ENCODE measurements at places on chromosomes 5 and 9. TPM values are rescaled to one million over a fixed set of nuclear protein-coding genes. Genes with fewer than 3 reads are reported as not detected.

DNA sequence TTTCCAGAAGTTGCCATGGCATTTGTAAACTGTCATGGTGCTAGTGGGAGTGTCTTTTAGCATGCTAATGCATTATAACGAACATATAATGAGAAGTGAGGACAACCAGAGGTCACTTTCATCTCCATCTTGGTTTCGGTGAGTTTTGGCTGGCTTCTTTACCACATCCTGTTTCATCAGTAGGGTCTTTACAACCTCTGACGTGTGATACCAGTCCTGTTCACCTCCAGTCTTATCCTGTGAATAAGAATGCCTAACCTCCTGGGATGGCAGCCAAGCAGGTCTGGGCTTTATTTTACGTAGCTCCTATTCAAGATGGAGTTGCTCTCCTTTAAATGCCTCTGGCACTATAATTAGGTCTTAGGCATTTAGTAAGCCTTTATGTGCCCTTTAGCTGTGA, 20.4 kb upstream of the RFK start:
- peaks cover 6% of the 10 kb centered on the region for H3K36me3 ChIP-seq
- H3K27me3 ChIP-seq: no peaks in the 10 kb centered on the region
- H3K4me3 ChIP-seq: no peak overlapping the region
- peak overlapping the region; percentile 30 for H3K27ac ChIP-seq
- H3K4me1 ChIP-seq: peaks cover 15% of the 10 kb centered on the region

PCDHGB3 gene
- 0.60 TPM for total RNA-seq

GRCh38 chr5:155651-156410, 35.5 kb upstream of the LRRC14B start:
- no peak overlapping the region for H3K27ac ChIP-seq
- DNase-seq: no peak
- H3K4me1 ChIP-seq: no peaks in the 10 kb centered on the region
- H3K27me3 ChIP-seq: no peaks in the 10 kb centered on the region

DNA sequence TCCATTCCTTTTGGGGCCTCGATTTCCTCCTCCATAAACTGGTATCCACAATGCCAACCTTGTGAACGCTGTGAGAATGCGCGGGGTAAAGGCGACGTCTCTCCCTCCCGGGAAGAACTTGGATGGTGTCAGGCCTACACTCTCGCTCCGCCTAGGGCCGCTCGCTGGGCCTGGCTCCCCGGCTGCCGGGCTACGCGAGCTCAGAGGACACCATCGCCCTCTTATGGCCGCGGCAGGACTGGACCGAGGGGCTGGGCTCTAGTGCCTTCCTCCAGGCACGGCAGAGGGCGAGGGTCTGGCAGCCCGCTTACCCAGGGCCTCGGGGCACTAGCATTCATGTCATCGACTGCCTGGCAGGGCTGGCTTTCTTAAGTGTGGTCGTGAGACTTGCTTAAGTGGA, 1.3 kb upstream of the EXOSC2 start:
- peak overlapping the region; percentile 95 for H3K4me3 ChIP-seq
- H3K27ac ChIP-seq: peak overlapping the region; percentile 39
- peaks cover 8% of the 10 kb centered on the region for H3K27me3 ChIP-seq
- peaks cover 26% of the 10 kb centered on the region for H3K4me1 ChIP-seq
- H3K36me3 ChIP-seq: peaks cover 13% of the 10 kb centered on the region

TPM2 gene
- total RNA-seq: 32.4 TPM

LMBRD2 gene
- total RNA-seq: 6.9 TPM

RANBP3L gene
- not detected for total RNA-seq

CARD9 gene
- 1.6 TPM for total RNA-seq

TMEM252 gene
- total RNA-seq: not detected

GRCh38 chr5:65623482-65623881, 651 bp downstream of the TRIM23 start:
- DNase-seq: no peak
- peak overlapping the region; percentile 99 for H3K4me3 ChIP-seq
- peaks cover 2% of the 10 kb centered on the region for H3K36me3 ChIP-seq
- H3K4me1 ChIP-seq: peaks cover 24% of the 10 kb centered on the region
- peak overlapping the region; percentile 98 for H3K27ac ChIP-seq
- no peaks in the 10 kb centered on the region for H3K27me3 ChIP-seq

TLX3 gene
- total RNA-seq: not detected

- H3K27me3 ChIP-seq: peaks cover 21% of the 10 kb centered on the region
- H3K4me3 ChIP-seq: peak overlapping the region; percentile 98
- H3K27ac ChIP-seq: peak overlapping the region; percentile 91
- peak; percentile 39 for DNase-seq
- no peaks in the 10 kb centered on the region for H3K36me3 ChIP-seq
- peaks cover 29% of the 10 kb centered on the region for H3K4me1 ChIP-seq
These were observed 2.8 kb upstream of the ZNF462 start for GRCh38 chr9:106859957-106860720.

AFAP1L1 gene
- 0.69 TPM for total RNA-seq

DNA sequence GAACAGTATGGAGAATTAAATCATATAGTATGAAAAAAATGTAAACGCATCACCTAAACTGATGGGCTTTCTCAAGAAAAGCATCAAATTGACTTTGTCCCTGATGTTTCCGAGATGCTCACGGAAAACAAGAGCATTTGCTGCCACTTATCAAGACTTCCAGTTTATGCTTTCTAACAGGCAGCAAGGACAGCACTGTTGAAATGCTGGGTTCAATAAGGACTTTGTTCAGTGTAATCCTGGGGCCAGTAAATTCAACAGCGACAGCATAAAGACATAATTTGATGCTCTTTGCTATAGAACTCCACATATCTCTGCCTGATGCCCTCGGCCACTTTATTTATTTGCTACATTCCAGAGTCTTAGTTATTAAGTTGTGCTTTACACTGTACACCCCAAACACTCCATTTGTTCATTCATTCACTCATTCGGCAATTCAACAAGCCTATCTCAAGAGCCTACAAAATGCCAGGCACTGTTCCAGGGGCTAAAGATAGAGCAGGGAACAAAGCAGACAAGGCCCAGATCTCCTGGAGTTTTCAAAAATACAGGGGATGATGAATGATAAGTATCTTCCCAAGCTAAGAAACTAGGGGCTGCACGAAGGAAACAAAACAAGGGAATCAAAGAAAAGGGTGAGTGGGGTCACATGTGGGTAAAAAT, 294.6 kb downstream of the ZNF608 start:
- H3K36me3 ChIP-seq: no peaks in the 10 kb centered on the region
- H3K27ac ChIP-seq: no peak overlapping the region
- H3K4me3 ChIP-seq: no peak overlapping the region
- peaks cover 6% of the 10 kb centered on the region for H3K4me1 ChIP-seq
- no peaks in the 10 kb centered on the region for H3K27me3 ChIP-seq

- peaks cover 4% of the 10 kb centered on the region for H3K27me3 ChIP-seq
- no peak overlapping the region for H3K4me3 ChIP-seq
- peaks cover 5% of the 10 kb centered on the region for H3K4me1 ChIP-seq
- DNase-seq: no peak
These were observed 464.5 kb upstream of the SMARCA2 start for GRCh38 chr9:1550636-1551035.

Measured in progenitor cell of endocrine pancreas (in vitro differentiated cells).